ENCODE measurements at places on chromosomes 7 and 10.
A peak's percentile ranks its signal among the peaks of the same experiment; 100 is the strongest.

DNA sequence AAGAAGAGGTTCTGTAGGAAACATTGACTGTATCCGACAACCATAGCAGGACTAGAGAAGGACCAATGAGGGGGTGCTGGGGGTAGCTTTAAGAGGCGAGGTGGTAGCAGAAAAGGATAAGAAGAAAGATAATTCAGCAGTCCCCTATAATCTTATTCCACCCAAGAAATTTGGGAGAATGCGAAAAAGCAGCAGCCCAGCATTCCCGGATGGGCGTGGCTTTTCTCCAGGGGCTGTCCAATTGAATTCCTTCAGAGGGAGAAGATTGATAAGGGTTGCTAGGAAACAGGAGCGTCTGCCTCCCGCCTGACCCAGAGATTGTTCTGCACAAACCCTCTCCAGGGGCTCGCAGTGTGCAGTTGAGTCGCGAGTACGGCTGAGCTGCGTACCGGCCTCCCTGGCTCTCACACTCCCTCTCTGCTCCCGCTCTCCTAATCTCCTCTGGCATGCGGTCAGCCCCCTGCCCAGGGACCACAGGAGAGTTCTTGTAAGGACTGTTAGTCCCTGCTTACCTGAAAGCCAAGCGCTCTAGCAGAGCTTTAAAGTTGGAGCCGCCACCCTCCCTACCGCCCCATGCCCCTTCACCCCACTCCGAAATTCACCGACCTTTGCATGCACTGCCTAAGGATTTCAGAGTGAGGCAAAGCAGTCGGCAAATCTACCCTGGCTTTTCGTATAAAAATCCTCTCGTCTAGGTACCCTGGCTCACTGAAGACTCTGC lies at the start of gene GRM3:
Gene GRM3 (plus strand): TSS at position 349 of the 721 bp plus-strand sequence. CDS start 121,237 bp downstream, outside the sequence.
- no peak for DNase-seq

- DNase-seq: peak; percentile 2
Observed at GRCh38 chr7:21767300-21767900, 178.3 kb downstream of the CDCA7L start.

DNA sequence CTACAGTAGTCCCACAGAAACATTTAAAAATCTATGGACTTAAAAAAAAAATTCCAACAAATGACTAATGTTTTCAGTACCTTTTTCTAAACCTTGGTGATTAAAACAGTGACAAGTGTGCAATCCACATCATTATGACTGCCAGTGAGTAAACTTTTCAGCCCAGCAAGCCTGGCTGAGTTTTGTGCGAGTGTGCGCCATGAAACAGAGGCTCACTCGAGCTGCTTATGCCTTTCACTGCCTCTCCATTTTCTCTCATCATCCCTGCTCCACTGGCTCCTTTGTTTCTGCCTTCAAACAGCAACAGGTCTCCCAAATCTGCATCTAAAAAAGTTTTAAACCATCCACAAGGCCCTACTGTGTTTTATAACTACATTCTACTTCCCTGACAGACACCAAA lies 105.8 kb downstream of the USP6NL start:
- DNase-seq: no peak

GRCh38 chr10:101878869-101879268 lies 35.3 kb upstream of the KCNIP2 start:
- no peak for DNase-seq

GRCh38 chr7:123929655-123930054 lies 4.6 kb downstream of the SPAM1 start:
- no peak for DNase-seq

DNA sequence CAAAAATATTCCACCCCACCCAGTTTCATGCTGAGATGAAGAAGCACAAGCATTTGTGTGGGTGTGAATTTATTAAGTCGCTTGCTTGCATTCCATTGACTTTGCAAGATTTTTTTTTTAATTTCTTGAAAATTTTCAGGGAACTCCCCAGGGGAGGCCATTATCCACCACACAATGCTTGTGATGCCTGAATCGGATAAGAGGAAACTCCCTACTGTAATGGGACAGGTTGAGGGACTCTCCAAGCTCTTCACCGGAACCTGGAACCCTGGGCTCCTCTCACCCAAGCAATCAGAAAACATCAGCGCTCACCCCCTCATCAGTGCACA lies 153.6 kb upstream of the ZMIZ1 start:
- no peak for DNase-seq

- DNase-seq: no peak
Observed at GRCh38 chr7:6057316-6058129, 26.3 kb downstream of the ANKRD61 start.

DNA sequence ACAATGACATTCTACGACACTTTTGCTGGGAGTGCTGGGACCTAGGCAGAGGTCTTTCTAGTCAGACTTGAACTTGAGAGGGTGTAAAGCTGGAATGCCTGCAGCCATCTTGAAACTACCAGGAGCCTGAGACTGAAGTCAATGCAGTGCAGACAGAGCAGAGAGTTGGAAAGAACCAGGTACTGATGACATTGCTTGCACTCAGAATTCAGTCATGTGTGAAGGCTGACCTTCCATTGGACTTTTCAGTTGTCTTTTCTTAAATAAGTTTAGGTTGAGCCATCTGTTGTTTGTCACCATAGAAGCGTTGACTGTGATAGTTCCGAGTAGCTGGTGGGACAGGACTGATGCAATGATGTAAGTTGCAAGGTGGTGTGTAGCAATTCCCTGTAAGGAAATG lies 3.1 kb upstream of the PLPP4 start:
- no peak for DNase-seq

- no peak for DNase-seq
Observed at GRCh38 chr7:111324228-111324627, 233.3 kb downstream of the LRRN3 start.

DNA sequence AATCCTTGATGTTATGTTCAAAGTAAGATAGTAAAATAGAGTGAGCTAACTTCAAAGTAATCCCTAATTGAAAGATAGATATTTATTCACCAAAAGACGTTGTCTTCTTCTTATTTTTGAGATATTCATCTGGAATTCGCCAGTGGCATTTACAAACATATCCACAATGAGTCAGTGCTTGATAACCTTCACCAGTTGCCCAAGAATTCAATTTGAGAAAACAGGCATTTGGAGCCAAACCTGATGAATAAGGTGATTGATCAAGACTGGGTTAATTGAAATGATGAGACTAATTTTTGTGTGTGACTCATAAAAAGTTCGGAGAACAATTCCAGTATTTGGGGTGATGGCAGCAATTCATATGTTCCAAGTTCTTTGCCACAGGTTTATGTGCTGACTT lies 344.0 kb downstream of the ARL4A start:
- no peak for DNase-seq

DNA sequence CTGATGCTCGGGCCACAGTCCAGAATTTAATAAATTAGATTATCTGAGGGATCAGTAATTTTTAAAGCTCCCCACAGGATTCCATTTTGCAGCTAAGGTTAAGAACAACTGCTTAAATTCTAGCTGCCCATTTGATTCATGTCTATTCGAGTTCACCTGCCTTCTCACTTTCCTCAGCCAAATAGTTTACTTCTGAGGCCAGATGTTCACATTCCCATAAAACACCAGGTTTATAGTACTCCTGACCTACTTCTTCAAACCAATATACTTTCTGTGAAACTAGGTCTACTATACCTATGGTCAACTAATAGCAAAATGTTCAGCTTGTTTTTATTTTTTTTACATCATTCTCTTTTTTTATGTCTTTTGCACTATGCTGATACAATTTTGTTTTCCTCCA lies 86.3 kb downstream of the GPR158 start:
- no peak for DNase-seq

- no peak for DNase-seq
Observed at GRCh38 chr10:22724773-22725172, 10.4 kb upstream of the PIP4K2A start.

GRCh38 chr10:110141871-110142635 lies 65.4 kb upstream of the MXI1 start:
- no peak for DNase-seq

- peak; percentile 70 for DNase-seq
Observed at GRCh38 chr7:139777948-139778841, at the start of gene HIPK2. Gene HIPK2 (minus strand): TSS chr7:139777998. CDS start chr7:139777623, 375 bp downstream.

All from CD4-positive, alpha-beta T cell treated with Interleukin-2 at 100 ng/mL for 4 hours (primary cell).